ENCODE measurements at places on chromosomes 7 and 10.

DNA sequence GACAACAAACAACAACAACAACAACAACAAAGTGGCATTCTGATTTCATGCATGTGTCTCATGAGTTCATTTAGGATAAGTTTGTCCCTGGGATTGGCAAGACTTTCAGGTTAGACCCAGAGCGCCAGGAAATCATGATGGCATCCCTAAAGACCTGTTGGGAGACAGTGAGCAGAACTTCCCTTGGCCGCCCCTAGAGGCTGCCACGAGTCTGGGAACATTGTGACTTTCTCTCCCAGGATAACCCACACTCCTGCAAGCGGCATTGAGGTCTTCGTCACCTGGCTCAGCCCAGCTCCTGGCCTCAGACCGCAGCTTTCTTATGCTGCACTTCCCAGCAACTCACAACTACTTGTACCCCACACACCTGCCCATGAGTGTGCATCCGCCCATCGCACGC lies 80.5 kb upstream of the RNF32 start:
- no peak for DNase-seq

- no peak for DNase-seq
Measured at GRCh38 chr10:133359972-133360610, 2.3 kb upstream of the FUOM start.

DNA sequence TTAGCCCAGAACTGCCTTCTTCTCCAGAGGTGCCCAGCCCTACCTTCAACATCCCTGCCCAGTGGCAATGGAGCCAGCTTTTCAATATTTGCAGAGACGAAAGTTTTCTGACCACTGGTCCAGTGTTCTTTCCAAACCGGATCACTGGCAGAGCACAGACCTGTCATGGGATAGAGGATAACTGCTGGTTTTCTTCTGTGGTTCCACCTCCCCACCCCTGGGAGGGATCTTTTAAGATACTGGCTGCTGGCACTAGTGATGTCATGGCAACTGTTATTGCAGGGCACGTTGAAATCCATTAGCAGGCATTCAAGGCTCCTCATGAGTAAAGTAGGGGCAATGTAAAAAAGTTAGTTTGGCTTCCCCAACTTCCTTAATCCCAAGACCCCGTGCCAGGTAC lies 387.1 kb downstream of the LRMDA start:
- no peak for DNase-seq

GRCh38 chr7:148234715-148235114 lies 355.9 kb upstream of the C7orf33 start:
- DNase-seq = no peak

- DNase-seq = no peak
Measured at GRCh38 chr10:119377958-119378736, 164.4 kb downstream of the RGS10 start.

- DNase-seq = peak; percentile 57
Measured at GRCh38 chr7:74627661-74628411, 29.7 kb upstream of the GTF2I start.

DNA sequence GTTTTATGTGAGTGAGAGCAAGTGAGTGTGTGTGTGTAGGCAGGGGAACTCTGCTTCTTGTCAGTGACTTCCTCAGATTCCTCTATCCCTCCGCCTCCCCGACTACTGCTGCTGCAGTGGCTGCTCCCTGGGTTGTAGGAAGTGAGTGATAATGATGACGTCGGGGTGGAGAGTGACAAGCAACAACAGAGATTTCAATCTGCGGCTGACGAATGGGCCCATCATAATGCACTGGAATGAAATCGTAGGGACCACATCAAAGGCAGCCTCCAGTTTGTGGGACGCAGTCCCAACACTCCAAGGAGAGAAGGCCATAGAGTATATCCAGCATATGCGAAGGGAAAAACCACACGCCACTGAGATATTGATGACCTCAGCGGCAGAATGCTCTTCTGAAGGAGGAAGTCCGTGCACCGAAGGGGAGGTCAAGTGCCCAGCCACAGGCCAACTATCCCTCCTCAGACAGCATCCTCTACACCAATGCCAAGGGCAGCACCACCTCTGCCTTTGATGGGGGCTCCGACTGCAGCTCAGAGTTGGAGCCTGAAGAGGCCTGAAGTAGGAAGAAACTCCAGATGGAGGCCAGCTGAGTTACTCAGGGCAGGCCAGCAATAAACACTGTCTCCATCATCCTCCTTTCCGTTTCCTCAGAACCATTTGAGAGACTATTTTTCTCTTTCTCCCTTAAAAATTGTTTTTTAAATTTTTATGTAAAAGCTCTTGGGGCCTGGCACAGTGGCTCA lies 11.3 kb upstream of the STMP1 start:
- peak; percentile 25 for DNase-seq

DNA sequence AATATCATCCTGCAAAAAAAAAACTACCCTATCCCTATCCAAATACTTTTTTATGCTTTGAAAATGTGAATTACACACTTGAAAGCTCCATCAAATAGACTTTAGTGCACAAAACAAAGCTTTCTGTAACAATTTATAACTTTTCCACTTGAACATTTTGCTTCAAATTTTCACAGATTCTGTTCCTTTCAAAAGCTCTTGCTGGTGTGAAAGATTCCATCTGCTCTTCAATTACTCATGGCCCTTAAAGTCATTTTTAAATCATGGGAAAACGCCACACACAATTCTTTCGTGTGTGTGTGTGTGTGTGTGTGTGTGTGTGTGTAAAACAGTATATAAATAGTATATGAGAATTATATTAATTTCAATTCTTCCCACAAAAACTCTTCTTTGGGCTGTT lies 167.5 kb downstream of the PRPF18 start:
- no peak for DNase-seq

- DNase-seq = no peak
Measured at GRCh38 chr10:45179691-45180090, 135.7 kb downstream of the OR13A1 start.

DNA sequence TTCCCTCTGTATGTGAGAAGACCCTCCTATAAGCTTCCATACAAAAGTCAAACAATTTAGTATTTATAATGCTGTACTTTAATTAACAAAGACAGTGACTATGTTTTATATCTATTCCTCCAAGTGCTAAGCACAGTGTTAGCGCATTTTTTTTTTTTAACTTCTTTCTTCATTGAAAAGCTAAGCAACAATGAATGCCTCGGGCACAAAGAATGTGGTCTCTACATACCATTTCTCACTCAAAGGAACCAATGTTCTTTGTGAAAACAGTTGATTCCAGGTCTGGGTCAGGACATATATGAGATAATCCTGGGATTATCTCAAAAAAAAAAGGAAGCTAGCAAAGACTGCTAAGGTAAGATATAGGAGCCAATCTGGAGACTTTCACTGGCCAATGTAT lies 26.2 kb upstream of the REEP3 start:
- no peak for DNase-seq

DNA sequence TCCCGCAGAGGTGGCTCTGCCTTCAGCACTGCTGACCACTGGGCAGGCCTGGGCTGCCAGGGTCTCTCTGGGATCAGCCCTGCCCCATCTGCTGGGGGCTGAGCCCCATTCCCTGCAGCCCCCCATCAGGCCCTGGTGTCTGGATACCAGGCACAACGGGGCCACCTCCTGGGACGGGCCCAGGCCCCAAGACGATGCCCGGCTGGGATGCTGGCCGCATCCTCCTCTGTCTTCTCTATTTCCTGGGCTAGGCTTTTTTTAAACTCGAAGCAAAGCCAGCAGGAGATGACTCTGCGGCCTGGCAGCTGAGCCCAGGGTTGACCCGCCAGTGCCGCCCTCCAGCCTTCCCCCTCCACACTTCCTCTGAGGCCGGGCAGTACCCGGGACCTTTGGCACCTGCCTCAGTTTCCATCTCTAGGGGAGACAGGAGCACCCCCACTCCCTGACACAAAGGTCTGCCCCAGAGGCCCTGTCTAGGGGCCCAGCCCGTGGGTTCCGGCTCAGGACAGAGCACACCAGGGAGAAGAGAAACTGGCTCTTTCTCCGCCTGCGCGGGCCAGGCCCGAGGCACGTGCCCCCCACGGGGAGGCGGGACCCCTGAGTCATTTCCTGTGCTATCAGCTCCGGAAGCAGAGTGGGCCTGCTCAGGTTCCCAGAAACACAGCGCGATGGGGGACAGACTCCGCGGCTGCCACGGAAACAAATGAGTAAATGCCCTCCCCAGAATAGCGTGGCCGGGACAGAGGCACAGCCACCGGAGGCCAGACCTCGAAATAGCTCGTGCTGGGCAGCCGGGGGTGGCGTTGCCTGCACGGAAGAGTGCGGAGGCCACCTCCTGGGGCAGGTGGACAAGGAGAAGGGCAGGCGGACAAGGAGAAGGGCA lies 84.6 kb upstream of the PDGFA start:
- peak; percentile 96 for DNase-seq

DNA sequence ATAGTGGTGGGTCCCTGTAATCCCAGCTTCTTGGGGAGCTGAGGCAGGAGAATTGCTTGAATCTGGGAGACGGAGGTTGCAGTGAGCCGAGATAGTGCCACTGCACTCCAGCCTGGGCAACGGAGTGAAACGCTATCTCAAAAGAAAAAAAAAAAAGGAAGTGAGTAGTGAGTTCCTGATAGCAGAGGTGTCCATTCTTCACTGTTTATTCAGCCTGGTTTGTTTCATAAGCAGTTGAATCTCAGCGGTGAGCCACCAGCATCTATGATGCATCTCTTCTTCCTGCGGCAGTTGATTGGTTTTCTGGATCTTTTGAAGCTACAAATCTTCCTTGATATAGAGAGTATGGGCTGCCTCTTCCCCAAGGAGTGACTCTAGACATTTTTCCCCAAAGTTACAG lies 316.1 kb upstream of the MTPN start:
- DNase-seq = no peak

- DNase-seq = no peak
Measured at GRCh38 chr10:35140727-35141126, 14.1 kb downstream of the CREM start.

GRCh38 chr7:27176962-27177794 lies 3.1 kb upstream of the HOXA10 start:
- DNase-seq = no peak

GRCh38 chr10:101690461-101690860 lies 4.5 kb downstream of the FBXW4 start:
- peak; percentile 27 for DNase-seq

- peak; percentile 98 for DNase-seq
Measured at GRCh38 chr7:114819616-114820362, 102.1 kb upstream of the MDFIC start.

GRCh38 chr7:65749518-65749917 lies 123.4 kb upstream of the VKORC1L1 start:
- DNase-seq = no peak

GRCh38 chr7:92135052-92135889 lies 994 bp upstream of the CYP51A1 start:
- DNase-seq = peak; percentile 44

- peak; percentile 85 for DNase-seq
Measured at GRCh38 chr7:158614700-158615099, 27.1 kb upstream of the PTPRN2 start.

DNA sequence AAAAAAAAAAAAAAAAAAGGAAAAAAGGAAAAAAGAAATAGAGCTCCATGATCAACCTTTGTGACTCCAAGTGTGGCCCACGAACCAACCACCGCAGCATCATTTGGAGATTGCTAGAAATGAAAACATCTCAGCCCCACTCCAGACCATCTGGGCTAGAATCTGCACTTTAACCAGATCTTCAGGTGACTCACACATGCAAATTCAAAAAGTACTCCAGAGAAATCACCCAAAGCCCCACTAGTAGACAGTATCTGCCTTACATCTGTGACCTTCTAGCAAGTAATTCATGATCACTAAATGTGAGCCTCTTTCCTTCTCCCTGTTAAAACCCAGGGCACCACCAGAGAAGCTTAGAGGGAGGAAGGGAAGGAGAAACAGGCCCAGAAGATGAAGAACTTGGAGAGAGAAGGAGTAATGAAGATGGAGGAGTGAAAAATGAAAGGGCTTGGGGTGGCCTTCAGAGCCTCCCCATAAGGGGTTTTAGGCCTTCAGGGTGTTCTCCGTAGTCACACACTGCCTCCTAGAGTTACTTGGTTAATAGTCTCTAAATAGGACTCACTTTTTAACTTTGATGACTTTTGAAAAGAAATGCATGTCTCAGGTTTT lies 94.0 kb downstream of the SLC37A3 start:
- peak; percentile 70 for DNase-seq

- no peak for DNase-seq
Measured at GRCh38 chr7:132991615-132992587, 90.0 kb downstream of the CHCHD3 start.

Measured in choroid plexus epithelial cell (primary cell).